Astrocyte of the hippocampus (primary cell): ENCODE measurements at places on chromosomes 1 and 21.

DNA sequence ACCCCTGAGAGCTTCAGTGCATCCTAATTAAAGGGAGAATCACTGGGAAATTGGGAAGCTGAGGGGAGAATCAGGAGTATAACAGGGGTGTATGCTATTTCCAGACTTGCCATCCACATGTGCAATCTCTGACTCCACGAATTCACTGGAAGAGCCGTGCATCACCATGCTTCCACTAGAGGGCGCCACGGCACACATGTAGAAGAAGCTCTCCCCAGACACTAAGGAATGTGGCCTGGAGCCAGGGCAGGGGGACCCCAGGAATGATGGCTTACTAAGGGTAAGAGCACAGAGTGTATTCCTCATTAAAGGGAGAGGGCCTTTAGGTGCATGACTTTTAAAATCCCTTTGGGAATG is 81.5 kb downstream of the ABCA4 start:
- DNase-seq: peak; percentile 78

DNA sequence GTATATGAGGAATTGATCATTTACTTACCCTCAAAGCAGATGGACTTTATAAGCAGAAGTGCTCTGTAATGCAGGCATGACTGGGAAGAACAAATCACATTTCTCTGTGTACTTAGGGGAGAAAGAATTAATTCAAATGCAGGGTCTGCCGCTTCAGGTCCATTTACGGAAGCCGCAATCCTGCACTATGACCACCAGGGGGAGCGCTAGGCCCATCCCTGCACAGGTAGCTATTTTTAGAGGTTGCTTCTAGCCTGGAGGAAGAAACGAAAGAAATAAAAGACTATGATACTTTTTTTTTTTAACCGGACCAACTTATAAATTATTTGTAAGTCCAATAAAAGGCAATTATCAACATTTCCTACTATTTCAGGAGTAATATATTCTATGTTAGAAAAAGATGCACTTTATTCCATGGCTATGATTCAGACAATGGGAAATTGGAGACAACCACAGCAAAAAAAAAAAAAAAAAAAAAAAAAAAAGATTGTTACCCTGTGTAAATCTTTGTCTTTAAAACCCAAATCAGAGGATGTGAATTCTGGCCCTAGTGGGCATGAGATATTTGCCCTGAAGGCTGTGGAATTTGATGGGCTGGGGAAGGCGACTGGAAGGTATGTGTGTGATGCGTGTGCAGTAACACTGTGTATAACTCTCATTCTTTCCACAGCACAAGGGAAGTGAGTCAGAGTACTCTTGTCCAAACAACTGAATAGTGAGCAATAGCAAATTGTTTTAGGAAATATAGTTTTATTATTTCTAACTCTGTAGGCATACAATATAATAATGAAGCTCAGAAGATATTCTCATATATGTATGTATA is 12.9 kb upstream of the FYB2 start:
- peak; percentile 92 for DNase-seq

DNA sequence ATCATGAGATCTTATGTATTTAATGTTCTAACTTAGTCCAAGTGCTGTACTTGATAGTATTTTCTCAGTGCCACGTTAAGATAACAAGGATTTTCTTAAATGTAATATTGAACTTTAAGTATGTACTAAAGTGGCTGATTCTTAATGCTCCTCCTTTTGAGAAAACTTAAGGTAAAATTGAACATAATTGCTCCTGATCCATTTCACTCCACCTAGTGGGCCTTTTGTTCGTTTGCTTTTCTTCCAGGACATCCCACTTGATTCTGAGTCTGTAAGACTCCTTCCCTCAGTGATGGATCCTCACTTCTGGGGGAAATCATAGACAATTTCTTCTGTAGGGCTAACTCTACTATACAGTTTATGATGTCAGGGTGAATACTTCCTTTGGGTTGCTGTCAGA is 173.1 kb downstream of the LMO4 start:
- no peak for DNase-seq

GRCh38 chr1:110255392-110255787 is 45.3 kb downstream of the KCNC4 start:
- peak; percentile 9 for DNase-seq

GRCh38 chr1:208807446-208808127 is 563.4 kb upstream of the PLXNA2 start:
- peak; percentile 13 for DNase-seq

DNA sequence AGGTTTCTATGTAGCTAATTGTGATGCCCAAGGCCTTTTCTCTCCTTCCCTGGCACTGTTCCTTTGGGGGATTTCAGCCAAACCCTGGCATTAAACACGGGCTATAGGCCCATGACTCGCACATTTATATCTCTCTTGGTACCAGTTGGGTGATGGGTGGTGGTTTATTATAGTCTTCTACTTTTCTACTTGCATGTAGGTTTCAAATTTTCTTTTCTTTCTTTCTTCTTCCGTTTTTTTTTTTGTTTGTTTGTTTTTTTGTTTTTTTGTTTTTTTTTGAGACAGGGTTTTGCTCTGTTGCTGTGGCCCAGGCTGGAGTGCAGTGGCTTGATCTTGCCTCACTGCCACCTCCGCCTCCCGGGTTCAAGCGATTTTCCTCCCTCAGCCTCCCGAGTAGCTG is 1.1 kb downstream of the IL10RB start:
- DNase-seq: no peak

GRCh38 chr1:196344453-196344852 is 263.8 kb downstream of the KCNT2 start:
- no peak for DNase-seq

DNA sequence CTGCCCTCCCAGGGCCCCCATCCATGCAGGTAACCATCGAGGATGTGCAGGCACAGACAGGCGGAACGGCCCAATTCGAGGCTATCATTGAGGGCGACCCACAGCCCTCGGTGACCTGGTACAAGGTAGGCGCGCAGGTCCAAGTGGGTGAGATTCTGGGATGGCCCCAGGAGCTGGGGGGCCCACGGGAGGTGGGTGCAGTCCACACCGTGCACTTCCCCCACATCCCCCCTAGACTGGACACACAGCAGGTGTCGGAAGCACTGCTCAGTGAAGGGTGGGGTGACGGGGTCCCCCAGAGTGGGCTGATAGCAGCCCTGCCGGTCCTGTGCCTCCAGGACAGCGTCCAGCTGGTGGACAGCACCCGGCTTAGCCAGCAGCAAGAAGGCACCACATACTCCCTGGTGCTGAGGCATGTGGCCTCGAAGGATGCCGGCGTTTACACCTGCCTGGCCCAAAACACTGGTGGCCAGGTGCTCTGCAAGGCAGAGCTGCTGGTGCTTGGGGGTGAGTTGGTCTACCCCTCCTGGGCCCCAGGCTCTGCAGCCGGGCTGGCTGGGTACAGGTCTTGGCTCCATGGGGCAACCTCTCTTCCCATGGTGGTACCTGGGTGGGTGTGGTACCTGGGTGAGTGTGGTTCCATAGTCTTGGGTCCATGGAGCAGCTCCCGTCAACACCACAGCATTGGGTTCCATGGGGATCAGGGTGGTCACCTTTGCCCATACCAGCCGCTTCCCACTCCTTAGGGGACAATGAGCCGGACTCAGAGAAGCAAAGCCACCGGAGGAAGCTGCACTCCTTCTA is 40.4 kb downstream of the TRIM11 start:
- no peak for DNase-seq

GRCh38 chr1:19844731-19845495 is 29.8 kb upstream of the RNF186 start:
- DNase-seq: no peak

DNA sequence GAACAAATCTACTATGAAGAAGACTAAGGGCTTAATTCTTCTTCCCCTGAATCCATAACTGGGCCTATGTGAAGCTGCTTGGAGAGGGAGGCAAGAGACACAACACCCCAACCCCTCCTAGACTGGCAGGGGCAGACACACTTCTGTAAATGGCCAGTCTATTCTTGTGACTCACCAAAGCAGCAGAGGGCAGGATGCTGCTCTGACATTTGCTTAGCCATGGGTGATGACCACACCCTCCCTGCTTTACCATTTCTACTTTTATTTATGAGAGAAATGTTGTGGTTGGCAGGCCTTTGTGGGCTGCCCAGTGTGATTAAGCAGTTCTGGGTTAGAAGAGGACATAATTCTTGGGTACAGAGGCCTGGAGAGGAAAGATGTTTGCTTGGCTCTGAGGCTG is 189.8 kb upstream of the DPYD start:
- peak; percentile 68 for DNase-seq

DNA sequence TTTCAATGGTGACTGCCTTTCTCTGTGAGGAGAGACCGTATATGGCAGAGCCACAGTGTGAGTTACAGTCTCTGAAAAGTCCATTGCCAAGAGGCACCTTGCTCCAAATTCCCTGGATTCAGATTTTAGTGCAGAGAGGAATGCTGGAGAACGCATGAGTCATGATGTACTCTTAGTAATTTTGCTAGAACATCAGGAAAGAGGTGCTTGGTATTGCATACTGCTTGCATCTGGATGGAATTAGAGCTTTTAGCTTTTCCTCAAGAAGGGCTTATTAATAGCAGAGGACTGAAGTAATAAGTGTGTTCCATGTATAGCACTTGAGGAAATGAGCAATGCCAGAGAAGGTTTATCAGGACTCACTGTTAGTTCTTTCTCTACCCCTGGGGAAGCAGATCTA is 40.5 kb upstream of the AKT3 start:
- peak; percentile 40 for DNase-seq

- DNase-seq: no peak
Measured at GRCh38 chr1:167210966-167211674, 9.6 kb upstream of the POU2F1 start.

GRCh38 chr1:207205614-207206061 is 101.6 kb downstream of the C4BPA start:
- no peak for DNase-seq

- peak; percentile 85 for DNase-seq
Measured at GRCh38 chr1:37486680-37487618, 12.6 kb downstream of the ZC3H12A start.

- no peak for DNase-seq
Measured at GRCh38 chr1:33727310-33727709, 136.6 kb upstream of the HMGB4 start.

DNA sequence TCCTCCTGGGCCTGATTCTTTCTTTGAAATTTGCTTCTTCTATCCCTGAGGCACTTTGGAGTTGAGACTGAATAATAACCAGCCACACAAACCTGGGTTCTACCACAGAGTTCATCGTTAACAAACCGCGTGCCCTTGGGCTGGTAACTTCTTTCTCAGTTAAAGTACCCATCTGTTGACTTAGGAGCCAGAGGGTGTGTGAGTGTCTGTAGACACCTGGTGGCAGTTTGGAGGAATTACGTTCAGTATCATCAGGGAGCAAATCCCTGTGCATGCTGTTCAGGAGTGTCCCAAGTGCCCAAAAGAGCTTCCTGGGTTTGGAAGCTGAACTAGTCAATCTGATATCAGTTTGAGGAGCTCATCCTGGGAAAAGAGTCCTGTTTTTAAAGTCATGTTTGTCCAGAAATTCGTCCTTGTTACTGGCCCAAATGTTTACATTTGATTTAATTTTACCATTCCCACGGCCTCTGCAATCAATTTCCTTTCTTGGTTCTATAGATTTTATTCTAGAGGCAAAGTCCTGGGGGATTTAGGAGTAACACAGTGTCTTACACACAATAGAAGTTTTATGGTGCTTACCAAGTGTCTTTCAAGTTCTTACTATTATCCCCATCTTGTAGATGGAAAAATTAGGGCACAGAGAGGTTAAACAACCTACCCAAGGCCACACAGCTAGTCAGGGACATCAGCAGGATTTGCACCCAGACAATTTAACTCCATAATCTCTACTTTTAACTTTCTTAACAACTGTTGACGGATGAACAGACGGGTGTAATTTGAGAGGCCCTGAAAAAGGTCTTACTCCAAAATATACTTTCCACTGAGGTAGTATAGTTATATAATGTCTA is 26.7 kb upstream of the RPTN start:
- DNase-seq: peak; percentile 73

- DNase-seq: peak; percentile 57
Measured at GRCh38 chr1:45490121-45490625, 790 bp downstream of the TESK2 start.

DNA sequence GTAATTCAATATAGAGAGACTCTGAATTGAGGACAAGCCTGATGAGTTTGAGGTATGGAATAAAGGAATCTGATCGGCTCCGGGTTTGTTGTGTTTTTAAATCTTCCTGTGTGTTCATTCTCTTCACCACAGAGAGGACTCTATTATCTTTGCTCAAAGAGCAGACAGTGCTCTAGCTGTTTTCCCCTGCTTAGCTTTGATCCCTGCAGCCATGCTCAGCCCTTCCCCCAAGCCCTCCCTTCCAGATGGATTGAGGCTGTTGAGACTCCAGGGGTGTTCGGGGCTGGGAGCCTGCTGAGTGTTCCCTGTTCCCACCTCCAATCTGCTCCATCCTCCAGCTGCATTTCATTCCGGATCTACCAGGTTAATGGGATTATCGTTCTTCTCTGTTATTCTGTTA is 74.2 kb upstream of the CXADR start:
- DNase-seq: no peak

GRCh38 chr1:193356249-193356648 is 169.8 kb upstream of the B3GALT2 start:
- DNase-seq: no peak

GRCh38 chr1:48208652-48209051 is 13.9 kb upstream of the SLC5A9 start:
- DNase-seq: no peak

DNA sequence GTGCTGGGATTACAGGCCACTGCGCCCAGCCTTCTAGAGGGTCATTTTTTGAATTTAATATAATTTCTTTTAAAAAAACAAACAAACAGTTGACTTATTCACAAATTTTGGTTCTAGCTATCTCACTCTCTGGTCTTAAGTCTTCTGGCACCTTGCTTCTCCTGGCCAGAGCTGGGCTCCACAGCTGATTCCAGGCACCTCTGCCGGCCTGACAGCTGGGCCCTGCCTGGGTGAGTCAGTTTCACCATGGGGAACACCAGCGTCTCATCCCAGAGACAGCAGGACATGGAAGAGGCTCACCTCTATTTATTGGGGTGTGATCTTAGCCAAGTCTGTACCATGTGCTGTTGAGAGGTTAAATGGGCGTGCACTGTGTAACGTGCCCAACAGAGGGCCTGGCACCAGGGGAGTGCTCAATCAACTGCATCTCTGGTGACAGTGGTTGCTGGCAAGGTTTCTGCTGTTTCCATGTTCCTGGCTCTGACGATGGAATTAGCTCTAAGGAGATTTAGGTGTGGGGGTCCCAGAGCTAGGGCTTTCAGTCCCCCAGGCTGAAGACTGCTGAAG is 956 bp downstream of the CPLANE2 start:
- DNase-seq: no peak

- no peak for DNase-seq
Measured at GRCh38 chr21:19899645-19900044, 1098.6 kb upstream of the NCAM2 start.

DNA sequence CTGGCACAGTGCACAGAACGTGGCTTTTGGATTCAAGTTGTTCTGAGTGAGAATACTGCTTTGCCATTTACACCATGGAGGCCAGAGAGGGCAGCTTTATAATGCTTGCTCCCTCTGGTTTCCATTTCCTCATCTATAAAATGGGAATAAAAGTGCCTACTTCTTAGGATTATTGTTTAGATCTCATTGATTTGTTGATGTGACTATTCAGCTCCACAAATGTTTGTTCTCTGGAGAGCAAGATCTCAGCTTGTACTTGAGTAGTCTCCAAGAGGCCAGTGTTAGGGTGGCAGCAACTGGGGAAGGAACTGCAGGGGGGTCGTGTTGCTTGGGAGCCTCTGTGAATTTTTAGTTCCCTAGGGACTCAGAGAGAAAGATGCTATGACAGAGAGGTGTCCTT is 55.2 kb downstream of the YARS1 start:
- DNase-seq: peak; percentile 31
